Hippocampal formation (tissue), 2 donors: ENCODE measurements at places on chromosomes 16 and 17.
A peak's percentile ranks its signal among the peaks of the same experiment; 100 is the strongest.

DNA sequence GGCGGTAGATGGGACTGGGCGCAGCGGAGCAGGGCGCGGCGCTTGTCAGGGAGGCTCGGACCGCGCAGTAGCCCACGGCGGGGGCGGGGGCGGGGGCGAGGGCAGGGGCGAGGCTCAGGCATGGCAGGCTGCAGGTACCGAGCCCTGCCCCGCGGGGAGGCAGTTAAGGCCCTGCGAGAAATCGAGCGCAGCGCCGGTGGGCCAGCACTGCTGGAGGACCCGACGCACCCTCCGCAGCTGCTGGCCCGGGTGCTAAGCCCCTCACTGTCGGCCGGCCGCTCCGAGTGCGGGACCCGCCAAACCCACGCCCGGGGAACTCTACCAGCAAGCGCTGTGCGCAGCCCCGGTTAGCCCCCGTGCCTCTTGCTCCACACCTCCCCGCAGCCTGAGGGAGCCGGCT is 90.2 kb upstream of the RPL38 start:
- DNase-seq = no peak

DNA sequence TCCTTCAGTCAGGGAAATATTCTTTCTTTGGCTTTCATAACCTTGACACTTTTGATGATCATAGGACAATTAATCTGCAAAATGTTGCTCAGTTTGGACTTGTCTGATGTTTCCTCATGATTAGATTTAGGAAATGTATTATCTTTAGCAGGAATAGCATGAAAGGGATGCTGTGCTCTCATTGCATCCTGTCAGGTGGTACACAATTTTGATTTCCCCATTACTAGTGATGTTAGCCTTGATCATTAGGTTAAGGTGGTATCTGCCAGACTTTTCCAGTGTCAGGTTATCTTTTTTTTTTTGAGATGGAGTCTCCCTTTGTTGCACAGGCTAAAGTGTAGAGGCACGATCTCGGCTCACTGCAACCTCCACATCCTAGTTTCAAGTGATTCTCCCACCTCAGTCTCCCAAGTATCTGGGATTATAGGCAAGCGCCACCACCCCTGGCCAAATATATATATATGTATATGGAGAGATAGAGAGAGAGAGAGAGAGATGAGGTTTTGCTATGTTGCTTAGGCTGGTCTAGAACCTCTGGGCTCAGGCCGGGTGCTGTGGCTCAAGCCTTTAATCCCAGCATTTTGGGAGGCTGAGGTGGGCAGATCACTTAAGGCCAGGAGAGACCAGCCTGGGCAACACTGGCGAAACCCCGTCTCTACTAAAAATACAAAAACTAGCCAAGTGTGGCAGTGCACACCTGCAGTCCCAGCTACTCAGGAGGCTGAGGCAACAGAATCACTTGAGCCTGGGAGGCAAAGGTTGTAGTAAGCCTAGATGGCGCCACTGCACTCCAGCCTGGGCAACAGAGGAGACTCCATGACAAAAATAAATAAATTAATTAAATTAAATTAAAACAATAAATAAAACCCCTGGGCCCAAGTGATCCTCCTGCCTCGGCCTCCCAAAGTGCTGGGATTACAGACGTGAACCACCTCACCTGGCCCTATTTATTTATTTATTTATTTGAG is 15.8 kb upstream of the CAVIN1 start:
- no peak for DNase-seq

GRCh38 chr16:50088302-50088701 is 22.5 kb downstream of the HEATR3 start:
- DNase-seq = no peak

- no peak for DNase-seq
Observed at GRCh38 chr17:67136191-67137025, 92.1 kb downstream of the CACNG1 start.

- no peak for DNase-seq
Observed at GRCh38 chr16:48146710-48147109, 9.1 kb downstream of the ABCC12 start.

- no peak for DNase-seq
Observed at GRCh38 chr16:66427871-66428681, 981 bp downstream of the BEAN1 start.

DNA sequence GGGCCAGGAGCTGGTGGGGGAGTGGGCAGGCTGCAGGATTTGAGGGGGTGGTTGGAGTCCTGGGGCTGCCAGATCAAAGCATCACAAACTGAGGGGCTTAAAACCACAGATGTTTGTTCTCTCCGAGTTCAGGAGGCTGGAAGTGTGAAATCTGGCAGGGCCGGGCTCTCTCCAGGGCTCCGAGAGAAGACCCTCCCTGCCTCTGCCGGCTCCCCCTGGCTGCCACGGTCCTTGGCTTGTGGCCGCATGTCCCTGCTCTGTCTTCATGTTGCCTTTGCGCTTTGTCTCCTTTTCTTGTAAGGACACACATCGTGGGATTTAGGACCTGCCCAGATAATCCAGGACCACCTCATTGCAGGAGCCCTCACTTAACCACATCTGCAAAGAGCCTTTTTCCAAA is 139.8 kb upstream of the GSE1 start:
- DNase-seq = no peak

- DNase-seq = no peak
Observed at GRCh38 chr16:49583911-49584310, 210.3 kb downstream of the C16orf78 start.

- DNase-seq = no peak
Observed at GRCh38 chr16:24759006-24759405, 29.6 kb downstream of the TNRC6A start.

DNA sequence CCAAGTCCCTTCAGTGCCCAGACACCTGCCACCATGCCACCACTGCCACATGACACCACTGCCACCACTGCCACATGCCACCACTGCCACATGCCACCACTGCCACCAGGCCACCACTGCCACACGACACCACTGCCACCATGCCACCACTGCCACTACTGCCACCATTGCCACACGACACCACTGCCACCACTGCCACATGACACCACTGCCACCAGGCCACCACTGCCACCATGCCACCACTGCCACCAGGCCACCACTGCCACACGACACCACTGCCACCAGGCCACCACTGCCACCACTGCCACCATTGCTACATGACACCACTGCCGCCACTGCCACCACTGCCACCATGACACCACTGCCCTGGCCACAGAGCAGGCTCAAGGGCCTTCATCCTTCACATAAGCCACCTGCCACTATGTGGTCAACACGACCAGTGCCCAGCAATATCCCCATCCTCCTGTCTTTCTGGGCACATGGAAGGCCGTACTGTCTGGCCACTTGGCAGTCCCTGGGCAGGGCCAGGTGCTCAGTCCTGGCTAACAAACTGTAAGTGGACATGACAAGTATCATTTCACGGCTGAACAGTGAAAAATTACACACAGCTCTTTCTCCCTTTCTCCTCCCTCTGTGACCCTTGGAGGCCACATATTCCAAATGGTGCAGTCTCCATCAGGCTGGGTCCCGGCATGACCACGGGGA is 33.1 kb downstream of the ABR start:
- no peak for DNase-seq

GRCh38 chr16:1751946-1752345 is 19.4 kb downstream of the NME3 start:
- DNase-seq = no peak

DNA sequence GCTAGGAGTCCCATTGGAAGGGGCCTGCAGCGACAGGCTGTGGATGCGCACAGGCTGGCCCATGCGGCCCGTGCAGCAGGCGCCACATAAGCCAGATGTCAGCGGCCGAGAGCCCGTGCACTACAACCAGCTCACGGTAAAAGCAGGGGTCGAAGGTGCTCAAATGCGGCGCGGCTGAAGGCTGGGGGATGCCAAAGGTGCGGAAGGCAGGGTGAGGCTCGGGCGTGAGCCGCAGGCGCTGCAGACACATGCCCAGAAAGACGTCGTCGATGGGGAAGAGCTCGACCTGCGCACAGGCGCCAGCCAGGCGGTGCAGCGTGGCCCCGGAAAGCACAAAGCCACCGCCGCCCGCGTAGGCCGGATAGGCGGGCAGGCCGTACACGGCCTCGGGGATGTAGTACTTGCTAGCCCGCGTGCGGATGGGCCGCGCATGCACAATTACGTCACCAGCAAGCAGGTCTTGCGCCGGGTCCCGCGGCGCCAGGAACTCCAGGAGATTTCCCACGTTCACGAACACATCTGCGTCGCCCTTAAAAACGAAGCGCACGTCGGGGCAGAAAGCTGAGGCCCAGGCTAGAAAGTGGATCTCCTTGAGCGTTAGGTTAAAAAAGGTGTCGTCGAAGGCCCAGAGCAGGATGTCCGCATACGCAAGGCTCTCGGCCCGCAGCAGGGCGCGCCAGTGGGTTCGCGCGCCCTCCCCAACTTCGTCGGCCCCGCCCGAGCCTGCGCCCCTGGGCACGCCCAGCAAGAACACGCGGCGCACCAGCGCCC is 1.3 kb downstream of the B3GNT9 start:
- no peak for DNase-seq

GRCh38 chr17:67183531-67183930 is 61.5 kb downstream of the HELZ start:
- no peak for DNase-seq

DNA sequence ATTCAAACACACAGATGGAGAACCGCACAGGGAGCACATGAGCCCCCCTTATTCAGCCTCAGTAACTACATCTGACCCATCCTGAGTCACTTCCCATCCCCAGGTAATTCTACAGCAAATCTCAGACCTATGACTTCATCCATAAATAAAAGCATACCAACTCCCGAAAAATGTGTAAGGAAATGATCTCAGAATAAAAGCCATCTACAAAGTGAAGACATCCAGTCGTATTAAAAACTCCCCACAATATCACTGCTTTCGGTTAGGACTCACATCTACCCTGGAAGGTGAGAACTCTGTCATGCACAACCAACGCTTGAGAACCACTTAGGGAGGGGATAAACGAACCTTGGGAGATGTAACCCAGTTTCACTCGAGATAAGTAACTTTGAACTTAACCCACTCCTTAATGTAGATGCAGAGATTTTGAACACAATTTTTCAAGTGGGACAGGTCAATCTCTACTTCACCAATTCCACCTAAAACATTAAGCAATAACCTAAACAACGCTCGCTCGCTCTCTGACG is 1.3 kb downstream of the USP36 start:
- no peak for DNase-seq

DNA sequence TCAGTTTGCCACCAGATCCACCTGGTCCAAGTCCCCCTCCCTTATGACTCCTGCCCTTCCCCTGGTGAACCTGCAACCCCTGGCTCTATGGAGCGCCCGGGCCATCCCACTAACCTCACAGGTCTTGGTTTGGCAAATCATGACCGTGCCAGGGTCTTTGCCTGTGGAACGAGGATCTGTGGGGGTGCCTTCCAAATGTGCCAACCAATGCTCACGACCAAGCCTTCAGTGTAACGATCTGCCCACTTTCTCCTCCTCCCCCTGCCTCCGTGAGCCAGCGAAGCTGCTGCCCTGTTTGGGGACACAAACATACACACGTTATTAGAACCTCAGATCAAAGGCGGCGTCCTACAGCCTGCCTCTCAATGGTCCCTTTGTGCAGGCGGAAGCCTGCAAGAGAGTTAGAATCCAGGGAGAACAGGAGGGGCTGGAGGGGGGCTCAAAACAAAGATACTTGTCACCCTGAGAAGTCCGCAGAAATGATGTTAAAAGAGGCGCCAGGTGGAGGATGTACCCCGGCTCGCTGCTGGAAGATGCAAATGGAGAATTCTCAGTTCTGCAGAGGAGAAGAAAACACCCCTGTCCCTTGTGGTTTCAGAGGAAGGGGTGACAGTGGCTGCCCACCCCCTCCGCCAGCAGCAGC is 9.0 kb upstream of the NKD1 start:
- DNase-seq = no peak

DNA sequence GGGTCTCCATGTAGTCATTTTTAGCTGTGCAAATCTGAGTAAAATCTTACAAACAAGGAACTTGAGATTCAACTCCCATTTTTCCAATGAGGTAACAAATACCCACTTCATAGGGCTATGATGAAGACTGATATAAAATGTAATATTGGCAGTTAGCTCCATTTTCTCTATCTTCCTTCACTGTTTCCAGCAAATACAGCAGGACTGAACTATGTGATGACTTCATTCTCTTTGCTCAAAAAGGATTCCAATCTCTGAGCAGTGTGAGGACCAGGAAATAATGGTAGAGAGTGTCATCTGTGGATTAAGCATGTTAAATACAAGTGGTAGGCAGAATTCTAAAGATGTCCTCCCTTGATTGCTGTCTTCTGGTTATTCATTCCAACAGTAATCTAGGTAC is 18.3 kb downstream of the RND2 start:
- DNase-seq = no peak

DNA sequence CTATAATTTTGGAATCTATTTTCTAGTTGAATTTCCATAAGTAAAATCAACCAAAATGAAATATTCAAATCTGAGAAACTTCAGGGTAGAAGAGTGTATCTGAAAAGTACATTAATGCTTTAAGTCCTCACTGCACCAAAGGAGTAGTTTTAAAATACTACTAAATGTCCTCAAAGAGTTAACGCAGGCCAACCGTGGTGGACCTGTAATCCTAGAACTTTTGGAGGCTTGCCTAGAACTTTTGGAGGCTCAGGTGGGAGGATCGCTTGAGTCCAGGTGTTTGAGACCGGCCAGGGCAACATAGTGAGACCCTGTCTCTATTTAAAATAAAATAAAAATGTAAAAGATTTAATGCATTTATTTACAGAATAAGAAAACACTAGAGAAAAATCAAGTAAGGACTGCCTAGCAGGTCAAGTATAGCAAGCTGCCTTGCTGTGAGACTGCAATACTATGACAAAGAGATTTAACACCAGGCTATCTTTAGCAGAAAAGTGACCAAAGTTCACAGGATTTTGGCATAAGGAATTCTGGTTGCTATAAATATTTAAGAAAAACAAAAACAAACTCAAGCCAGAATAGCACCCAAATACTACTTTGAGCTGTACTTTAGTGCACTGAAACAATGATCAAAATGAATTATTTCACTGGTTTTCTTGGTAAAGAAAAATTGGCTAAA is 41.0 kb downstream of the CHCT1 start:
- no peak for DNase-seq

- peak; percentile 72 for DNase-seq
Observed at GRCh38 chr17:63425483-63425882, 20.6 kb downstream of the CYB561 start.

DNA sequence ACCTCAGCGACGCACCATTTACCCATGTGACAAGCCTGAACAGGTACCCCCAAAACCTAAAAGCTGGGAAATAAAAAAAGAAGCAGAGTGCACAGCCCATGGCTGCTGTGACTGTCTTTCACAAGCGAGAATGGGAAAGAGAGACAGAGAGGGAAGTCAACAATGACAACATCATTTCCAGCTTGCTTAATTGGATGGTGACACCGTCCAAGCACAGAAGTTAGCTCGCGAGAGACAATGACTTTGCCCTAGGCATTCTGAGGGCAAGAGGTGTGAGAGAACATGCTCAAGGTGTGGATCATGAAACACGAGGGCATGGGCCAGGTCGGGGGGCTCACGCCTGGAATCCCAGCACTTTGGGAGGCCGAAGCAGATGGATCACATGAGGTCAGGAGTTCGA is 19.3 kb upstream of the NSMCE1 start:
- DNase-seq = no peak
